A172 (cell line): ENCODE measurements at places on chromosomes 6 and 20. TPM values are rescaled to one million over a fixed set of nuclear protein-coding genes. Genes with fewer than 3 reads are reported as not detected.

GRCh38 chr6:49118478-49118877, 344.6 kb downstream of the MMUT start:
- no peak for DNase-seq

The C6orf15 gene
- total RNA-seq = 2.4 TPM in 2 replicates

GRCh38 chr6:111992851-111993250, 61.1 kb upstream of the CCN6 start:
- peak; percentile 74 for DNase-seq

GRCh38 chr6:48449002-48449401, 338.0 kb upstream of the PTCHD4 start:
- no peak for DNase-seq

- no peak for DNase-seq
These were observed 904 bp downstream of the B3GALT4 start for GRCh38 chr6:33277663-33278391.

GRCh38 chr6:137258170-137258569, 39.0 kb upstream of the IFNGR1 start:
- DNase-seq = peak; percentile 18

The OR12D3 gene
- not detected in 2 replicates for total RNA-seq

The MOG gene
- not detected in 2 replicates for total RNA-seq

DNA sequence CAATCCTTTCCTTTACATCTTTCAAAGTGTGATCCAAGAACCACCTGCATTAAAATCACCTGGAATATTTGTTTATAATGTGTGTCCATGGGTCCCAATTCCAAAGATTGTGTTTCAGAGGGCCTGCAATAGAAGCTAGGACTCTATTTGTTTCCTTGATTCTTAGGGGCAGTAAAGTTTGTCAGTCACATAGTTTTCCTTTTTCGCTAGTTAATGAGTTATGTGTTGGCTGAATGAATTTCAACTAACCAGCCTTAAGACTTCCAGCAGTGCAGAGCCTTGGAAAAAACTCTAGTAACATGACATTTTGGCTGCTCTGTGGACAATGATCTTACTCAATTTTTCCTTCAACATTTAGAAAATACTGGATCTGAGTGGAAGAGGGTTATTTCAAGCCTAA, 11.3 kb downstream of the FAM217A start:
- no peak for DNase-seq

The C20orf144 gene
- 0.05 TPM in 1 of 2 replicates, not detected in the other for total RNA-seq

GRCh38 chr6:44339763-44340625, 2.5 kb upstream of the SPATS1 start:
- peak; percentile 87 for DNase-seq

GRCh38 chr20:32527447-32528055, 57.6 kb downstream of the NOL4L start:
- no peak for DNase-seq

DNA sequence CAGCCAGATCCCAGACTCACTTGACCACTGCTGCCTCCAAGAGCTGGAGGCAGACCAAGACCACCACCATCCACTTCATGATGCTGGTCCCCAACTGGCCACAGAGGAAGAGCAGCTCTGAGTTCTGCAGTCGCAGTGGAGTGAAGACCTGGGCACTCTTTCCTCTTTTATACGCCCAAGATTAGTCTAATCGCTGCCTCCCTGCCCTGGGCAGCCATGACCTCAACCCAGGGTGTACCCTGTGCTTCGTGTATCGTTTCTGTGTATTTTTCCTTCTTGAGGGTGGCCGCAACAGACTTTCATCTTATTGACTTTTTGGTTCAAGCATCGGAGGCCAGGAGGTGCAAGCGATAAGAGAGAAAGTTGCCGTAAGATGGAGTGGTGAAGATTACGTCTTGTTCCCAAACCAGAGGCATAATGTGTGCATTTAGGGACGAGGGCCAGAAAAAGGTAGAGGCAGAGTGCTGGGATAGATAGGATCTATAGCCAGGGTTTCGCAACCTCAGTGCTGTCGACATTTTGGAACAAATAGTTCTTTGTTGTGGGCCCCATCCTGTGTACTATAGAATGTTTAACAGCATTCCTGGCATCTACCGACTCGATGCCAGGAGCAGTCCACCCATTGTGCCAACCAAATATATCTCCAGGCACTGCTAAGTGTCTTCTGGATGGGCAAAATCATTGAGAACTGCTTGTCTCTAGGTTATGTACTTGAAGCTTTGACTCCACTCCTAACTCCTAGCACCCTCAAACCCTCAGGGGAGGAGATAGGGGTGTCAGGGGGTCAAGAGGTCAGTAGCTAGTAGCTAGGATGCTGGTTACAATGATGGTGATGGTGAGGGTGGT, at the start of gene PGC:
TSS of gene PGC (minus strand) at position 142 of the 846 bp plus-strand sequence. CDS start at position 79, 63 bp downstream.
- DNase-seq = no peak

DNA sequence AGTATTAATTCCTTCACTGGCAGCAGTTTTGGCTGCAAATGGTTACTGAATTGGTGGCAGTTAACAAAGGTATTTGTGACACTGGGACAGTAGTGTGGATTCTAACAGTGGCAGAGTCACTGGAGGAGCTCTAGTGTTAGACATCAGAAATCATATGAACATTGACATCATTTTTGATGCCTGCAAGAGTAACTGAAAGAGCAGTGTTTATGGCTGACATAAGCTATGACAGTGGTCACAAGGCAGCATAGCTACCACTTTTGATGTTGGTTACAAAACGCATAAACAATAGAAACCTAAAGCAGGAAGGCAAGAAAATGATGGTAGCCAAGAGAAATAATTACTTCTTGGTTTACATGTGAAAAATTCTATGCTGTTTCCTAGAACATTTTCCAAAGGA, 326.7 kb upstream of the MAN1A1 start:
- DNase-seq = no peak

The SLC22A3 gene
- 0.10 TPM in 1 of 2 replicates, not detected in the other for total RNA-seq
